ENCODE measurements at places on chromosomes 7 and 10. TPM values are rescaled to one million over a fixed set of nuclear protein-coding genes. Genes with fewer than 3 reads are reported as not detected.

GRCh38 chr10:62806251-62806650 is 1.7 kb downstream of the ADO start:
- H3K27ac ChIP-seq, result no peak overlapping the region
- peak overlapping the region; percentile 90 for H3K4me3 ChIP-seq
- H3K4me1 ChIP-seq, result peaks cover 21% of the 10 kb centered on the region

GRCh38 chr10:57905861-57906260 is 361.8 kb downstream of the IPMK start:
- no peak overlapping the region for H3K27ac ChIP-seq
- no peak for DNase-seq
- no peak overlapping the region for H3K4me3 ChIP-seq

GRCh38 chr10:24618401-24618800 is 105.3 kb downstream of the ARHGAP21 start:
- H3K36me3 ChIP-seq, result peaks cover 14% of the 10 kb centered on the region
- H3K27ac ChIP-seq, result no peak overlapping the region
- no peak overlapping the region for H3K4me3 ChIP-seq
- H3K27me3 ChIP-seq, result no peaks in the 10 kb centered on the region

- peaks cover 67% of the 10 kb centered on the region for H3K36me3 ChIP-seq
- H3K4me1 ChIP-seq, result no peaks in the 10 kb centered on the region
- H3K27ac ChIP-seq, result no peak overlapping the region
- no peak overlapping the region for H3K4me3 ChIP-seq
These were observed 96.9 kb upstream of the CCDC71L start for GRCh38 chr7:106757846-106758245.

- H3K27me3 ChIP-seq, result no peaks in the 10 kb centered on the region
- H3K27ac ChIP-seq, result no peak overlapping the region
- no peaks in the 10 kb centered on the region for H3K4me1 ChIP-seq
- no peaks in the 10 kb centered on the region for H3K36me3 ChIP-seq
- DNase-seq, result no peak
These were observed 11.3 kb downstream of the CPA2 start for GRCh38 chr7:130277763-130278643.

GRCh38 chr7:42726066-42726785 is 185.6 kb downstream of the C7orf25 start:
- no peak for DNase-seq
- no peak overlapping the region for H3K27ac ChIP-seq
- no peaks in the 10 kb centered on the region for H3K4me1 ChIP-seq
- H3K27me3 ChIP-seq, result no peaks in the 10 kb centered on the region
- H3K4me3 ChIP-seq, result no peak overlapping the region

DNA sequence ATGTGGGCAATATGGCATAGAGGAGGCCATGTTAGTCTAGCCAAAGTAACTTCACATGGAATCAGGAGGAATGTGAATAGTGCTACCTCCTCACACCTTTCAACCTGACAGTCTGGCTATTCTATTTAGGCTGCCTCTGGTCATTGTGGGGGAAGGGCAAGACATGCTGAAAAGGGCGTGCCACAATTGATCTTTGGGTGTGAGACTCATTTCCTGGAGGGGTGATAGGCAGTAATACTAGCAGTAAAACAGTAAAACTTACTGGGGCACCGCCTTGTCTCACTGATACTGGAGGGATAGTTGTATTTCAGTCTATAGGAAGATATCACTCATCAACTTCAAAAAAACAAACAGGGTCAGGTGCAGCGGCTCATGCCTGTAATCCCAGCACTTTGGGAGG is 88.7 kb downstream of the TMEM168 start:
- H3K4me1 ChIP-seq, result no peaks in the 10 kb centered on the region
- DNase-seq, result no peak
- no peak overlapping the region for H3K27ac ChIP-seq

DNA sequence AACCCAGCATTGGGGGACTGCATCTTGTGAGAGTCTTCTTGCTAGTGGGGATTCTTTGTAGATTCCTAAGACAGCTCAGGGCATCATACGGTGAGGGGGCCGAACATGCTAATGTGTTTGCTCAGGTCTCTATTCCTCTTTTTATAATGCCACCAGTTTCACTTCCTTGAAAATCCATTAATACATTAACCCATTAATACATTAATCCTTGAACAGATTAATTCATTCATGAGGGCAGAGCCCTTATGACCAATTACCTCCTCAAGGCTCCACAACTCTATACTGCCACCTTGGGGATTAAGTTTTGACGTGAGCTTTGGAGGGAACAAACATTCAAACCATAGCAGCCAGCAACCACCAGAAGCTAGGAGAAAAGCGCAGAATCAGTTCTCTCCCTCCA is 67.2 kb upstream of the POT1 start:
- no peak for DNase-seq
- no peak overlapping the region for H3K27ac ChIP-seq
- no peaks in the 10 kb centered on the region for H3K27me3 ChIP-seq
- H3K36me3 ChIP-seq, result no peaks in the 10 kb centered on the region

DNA sequence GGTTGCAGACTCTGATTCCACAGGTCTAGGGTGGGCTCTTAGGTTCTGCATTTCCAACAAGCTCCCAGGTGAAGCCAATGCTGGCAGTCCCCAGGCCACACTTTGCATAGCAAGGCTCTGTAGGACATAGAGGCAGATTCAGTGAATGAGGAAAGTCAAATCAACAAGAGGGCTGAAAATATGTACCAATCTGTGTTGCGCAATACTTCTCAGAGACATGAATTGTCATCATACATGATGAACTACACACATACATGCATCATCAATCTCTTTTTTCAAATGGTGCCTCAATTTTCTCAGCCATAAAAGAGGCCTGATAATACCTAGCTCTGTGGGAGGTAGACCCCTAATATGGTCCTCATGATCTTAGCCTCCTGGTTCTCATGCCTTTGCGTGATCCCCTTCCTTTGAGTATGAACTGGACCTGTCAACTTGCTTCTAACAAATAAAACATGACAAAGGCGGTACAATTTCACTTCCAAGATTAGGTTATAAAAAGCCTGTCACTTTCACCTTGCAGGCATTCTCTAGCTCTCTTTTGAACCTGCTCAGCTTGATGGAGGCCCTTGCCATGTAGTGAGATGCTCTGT is 49.0 kb downstream of the PIK3CG start:
- H3K27me3 ChIP-seq, result no peaks in the 10 kb centered on the region
- no peak overlapping the region for H3K4me3 ChIP-seq
- H3K36me3 ChIP-seq, result no peaks in the 10 kb centered on the region
- no peaks in the 10 kb centered on the region for H3K4me1 ChIP-seq
- DNase-seq, result no peak

DNA sequence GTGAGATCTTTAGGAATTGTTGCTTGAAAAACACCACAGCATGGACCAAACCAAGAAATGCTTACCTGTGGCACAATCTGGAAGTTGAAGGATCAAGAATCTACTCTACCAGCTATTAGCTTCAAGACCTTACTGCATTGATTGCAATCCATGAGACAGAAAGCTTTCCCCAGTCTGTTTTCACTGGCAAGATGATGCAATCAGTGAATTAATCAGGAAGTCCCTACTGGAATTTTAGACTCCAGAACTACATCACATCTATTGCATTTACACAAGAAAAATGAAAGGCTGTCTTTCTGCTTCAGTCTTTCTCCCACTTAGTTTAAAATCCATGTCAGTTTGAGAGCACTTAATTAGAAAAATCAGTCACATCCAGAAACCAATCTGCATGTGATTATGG is 191.7 kb downstream of the TFEC start:
- no peak overlapping the region for H3K27ac ChIP-seq
- H3K4me1 ChIP-seq, result no peaks in the 10 kb centered on the region
- H3K4me3 ChIP-seq, result no peak overlapping the region
- no peaks in the 10 kb centered on the region for H3K27me3 ChIP-seq
- H3K36me3 ChIP-seq, result no peaks in the 10 kb centered on the region

DNA sequence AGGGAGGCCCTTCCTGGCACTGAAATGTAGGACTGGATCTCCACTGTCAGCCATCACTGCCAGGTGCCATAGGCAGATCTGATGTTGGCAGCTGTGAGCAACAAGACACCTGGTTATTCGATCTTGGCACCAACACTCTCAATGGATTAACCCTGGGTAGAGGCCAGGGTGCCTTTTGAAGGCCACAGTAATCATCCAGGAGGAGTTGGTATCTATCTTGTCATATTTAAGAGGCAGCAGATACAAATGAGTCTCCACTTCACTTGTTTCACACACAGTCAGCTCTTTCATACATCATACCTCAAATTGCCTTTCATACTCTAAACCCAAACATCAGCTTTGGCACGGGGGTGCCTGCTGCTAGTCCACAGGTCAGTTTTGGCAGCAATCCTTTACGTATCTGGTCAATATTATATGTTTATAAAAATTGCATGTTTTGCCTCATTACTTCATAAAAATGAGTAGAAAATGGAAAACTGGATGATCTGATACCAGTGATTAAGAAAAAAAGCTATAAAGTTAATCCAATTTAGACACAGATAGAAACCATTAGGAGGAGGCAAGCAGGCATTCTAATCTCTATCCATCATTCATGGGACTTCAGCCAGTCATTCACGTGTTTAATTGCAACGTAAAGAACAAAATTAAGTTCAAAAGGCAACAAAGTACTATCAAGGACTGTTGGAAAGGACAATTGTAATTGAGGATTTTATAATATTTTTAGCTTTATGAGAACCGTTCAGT is 12.7 kb upstream of the CACUL1 start:
- no peaks in the 10 kb centered on the region for H3K4me1 ChIP-seq
- H3K4me3 ChIP-seq, result no peak overlapping the region
- no peak for DNase-seq
- H3K36me3 ChIP-seq, result no peaks in the 10 kb centered on the region
- H3K27me3 ChIP-seq, result no peaks in the 10 kb centered on the region

GRCh38 chr10:69439813-69440506 is 11.3 kb upstream of the TSPAN15 start:
- no peak overlapping the region for H3K4me3 ChIP-seq
- H3K27ac ChIP-seq, result no peak overlapping the region
- no peaks in the 10 kb centered on the region for H3K36me3 ChIP-seq
- no peaks in the 10 kb centered on the region for H3K27me3 ChIP-seq
- H3K4me1 ChIP-seq, result peaks cover 20% of the 10 kb centered on the region
- no peak for DNase-seq

GRCh38 chr7:25947669-25948516 is 204.1 kb upstream of the NFE2L3 start:
- no peaks in the 10 kb centered on the region for H3K36me3 ChIP-seq
- no peak for DNase-seq
- H3K4me3 ChIP-seq, result no peak overlapping the region
- peaks cover 33% of the 10 kb centered on the region for H3K27me3 ChIP-seq
- no peaks in the 10 kb centered on the region for H3K4me1 ChIP-seq

DNA sequence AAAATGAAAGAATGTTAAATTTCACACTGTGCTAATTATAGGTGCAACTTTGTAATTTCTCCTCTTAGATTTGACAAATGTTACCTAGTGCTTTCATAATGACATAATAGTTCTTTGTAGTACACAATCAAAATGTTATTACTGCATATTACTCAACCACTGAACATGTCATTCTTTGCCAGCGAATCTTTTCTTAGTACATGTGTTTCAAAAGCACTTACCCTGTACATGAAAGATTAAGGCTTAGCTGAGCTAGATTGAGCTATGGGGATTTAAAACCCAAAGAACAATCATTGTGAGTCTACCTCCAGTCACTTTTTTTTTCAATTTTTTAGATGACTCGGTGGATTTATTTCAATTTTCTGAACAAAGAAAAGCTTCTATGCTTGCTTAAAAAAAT is 123.5 kb upstream of the FERD3L start:
- H3K4me3 ChIP-seq, result peak overlapping the region; percentile 6
- no peak for DNase-seq
- no peaks in the 10 kb centered on the region for H3K36me3 ChIP-seq
- peak overlapping the region; percentile 61 for H3K27ac ChIP-seq
- peaks cover 9% of the 10 kb centered on the region for H3K4me1 ChIP-seq
- H3K27me3 ChIP-seq, result no peaks in the 10 kb centered on the region

The ADIRF gene
- not detected for total RNA-seq

The RELN gene
- not detected for total RNA-seq

The PDCD4 gene
- total RNA-seq, result 21.0 TPM

The PKD2L1 gene
- not detected for total RNA-seq

The OR13A1 gene
- total RNA-seq, result not detected
